Esophagus squamous epithelium (tissue), 5 donors: ENCODE measurements at places on chromosomes 2 and 18.

DNA sequence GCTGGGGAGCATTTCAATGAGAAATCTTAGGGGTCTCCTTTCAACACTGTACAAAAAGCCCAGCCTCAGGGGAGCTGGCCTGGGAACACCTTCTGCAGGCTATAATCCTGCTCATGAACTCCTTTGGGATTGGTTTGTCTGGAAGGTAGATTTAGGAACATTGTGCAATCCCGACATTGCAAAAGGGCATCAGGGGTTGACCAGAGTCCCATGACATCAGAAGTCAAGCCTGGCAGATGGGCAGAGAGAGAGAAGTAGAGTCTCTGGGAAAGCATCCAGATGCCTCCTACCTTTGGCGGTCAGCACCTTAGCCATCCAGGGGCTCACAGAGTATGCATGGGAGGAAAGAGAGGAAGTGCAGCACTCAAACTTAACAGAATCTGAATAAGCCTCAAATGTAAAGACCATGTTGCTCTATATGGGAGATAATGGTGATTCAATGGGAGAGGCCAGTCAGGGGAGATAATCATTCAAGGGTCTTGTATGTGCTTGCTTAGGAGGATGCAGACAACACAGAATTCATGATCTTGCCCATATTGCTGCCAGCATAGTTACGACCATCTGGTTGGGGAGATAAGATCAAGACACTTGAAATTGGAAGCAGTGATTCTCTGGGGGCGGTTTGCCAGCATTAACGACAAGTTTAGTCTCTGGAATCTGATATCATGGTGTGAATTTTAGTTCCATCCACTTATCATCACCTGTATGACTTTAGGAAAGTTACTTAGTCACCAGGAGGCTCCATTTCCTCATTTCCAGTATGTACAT lies 58.3 kb upstream of the UPP2 start:
- H3K27me3 ChIP-seq, result no peaks in the 10 kb centered on the region
- H3K4me3 ChIP-seq, result no peak overlapping the region
- no peaks in the 10 kb centered on the region for H3K36me3 ChIP-seq
- DNase-seq, result no peak
- peak overlapping the region; percentile 21 for H3K27ac ChIP-seq

DNA sequence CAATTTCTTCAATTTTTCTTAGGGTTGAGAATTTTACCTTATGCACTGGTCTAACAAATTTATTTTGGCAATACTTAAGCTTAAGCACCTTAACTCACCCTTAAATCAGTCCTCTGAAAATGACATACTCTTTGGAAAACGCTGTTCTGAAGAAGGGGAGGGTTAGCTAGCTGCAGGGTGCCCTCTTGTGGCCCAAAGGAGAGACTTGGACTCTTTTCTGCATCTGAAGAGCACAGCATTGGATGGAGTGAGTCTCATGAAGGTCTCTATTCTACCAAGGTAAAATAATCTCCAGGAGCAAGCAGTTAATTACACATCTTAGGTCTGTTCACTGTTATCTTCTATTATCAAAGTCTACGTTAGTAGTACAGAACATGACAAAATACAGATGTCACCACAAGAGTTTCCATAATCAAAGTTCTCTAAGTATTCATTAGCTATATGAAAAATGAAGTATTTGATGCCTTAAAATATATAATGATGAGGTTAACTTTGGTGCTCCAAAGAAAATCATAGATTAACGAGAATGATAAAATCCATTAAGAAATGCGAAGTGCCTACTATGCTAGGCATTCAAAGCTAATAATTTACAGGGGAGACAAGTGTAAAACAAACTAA lies 24.4 kb downstream of the PUM2 start:
- no peaks in the 10 kb centered on the region for H3K36me3 ChIP-seq
- peaks cover 16% of the 10 kb centered on the region for H3K4me1 ChIP-seq
- H3K27ac ChIP-seq, result no peak overlapping the region
- no peaks in the 10 kb centered on the region for H3K27me3 ChIP-seq

DNA sequence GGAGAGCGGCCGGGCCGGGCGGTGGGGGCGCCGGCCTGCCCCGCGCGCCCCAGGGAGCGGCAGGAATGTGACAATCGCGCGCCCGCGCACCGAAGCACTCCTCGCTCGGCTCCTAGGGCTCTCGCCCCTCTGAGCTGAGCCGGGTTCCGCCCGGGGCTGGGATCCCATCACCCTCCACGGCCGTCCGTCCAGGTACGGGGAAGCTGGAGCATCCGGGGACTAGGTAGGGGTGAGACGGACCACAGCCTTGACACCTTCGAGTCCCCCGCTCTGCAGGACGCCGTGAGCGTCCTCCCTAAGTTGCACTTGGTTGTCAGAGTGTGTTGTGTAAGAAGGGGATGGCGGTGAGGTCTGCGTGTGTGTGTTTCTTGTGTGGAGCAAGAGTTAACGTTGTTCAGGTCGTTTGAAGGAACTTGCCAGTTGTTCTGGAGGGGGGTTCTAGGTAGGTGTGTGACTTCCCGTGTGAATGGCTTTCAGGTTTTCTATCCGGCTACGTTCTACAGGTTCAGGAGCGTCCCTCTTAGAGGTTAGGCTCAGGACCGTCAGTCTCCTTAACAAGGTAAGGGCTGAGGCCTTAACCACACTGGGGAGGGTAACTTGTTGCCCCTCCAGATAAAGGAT lies 393 bp downstream of the IL1R1 start:
- peaks cover 24% of the 10 kb centered on the region for H3K36me3 ChIP-seq
- no peak for DNase-seq

DNA sequence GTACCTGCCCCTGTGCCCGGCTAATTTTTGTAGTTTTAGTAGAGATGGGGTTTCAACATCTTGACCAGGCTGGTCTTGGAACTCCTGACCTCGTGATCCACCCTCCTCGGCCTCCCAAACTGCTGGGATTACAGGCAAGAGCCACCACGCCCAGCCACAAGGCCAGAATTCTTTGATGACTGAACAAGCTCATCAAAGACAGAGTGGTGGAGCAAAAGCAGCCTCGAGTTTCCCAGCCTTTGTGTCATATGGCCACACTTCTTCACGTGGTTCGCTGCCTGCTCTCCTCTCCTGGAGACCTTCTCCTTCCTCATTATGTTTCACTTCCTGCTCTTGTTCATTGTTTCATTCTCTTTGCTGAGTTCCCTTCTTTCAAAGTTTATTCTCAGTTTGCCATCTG lies 9.9 kb upstream of the NPC1 start:
- H3K27ac ChIP-seq, result no peak overlapping the region
- H3K36me3 ChIP-seq, result no peaks in the 10 kb centered on the region
- no peaks in the 10 kb centered on the region for H3K27me3 ChIP-seq
- no peak overlapping the region for H3K4me3 ChIP-seq

DNA sequence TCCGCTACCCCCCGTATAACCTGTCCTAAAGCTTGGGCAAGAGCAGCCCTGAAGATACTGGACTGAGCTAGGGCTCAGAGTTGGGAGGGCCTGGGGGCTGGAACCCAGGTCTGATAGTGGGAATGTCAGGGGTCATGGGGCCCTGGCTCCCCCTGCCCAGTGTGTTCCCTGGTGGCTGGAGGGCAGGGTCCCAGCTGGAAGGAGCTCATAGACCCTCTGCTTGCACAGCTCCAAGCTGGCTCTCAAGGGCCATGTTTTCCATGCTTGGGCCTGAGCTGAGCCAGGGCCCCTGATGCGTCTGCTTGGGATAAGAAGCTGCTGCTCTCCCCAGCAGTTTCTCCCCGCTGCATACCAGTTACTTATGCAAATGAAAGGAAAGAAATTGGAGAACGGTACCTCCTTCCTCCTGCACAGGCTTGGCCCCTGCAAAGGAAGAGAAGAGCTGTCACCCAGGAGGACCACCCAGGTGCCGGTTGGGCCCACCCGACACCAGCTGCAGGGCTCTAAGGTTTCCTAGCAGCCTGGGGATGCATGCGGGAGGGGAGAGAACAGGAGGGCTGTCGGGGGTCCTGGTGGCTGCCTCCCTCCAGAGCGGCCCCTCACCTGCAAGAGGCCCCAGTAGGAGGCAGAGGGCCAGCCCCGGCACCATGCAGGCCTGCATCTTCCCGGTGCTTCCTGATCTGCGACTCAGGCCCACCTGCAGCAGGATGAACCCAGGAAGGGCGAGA lies 628 bp downstream of the OTOS start:
- H3K27ac ChIP-seq, result no peak overlapping the region
- no peak overlapping the region for H3K4me3 ChIP-seq
- peaks cover 24% of the 10 kb centered on the region for H3K4me1 ChIP-seq
- DNase-seq, result no peak
- H3K27me3 ChIP-seq, result peaks cover 26% of the 10 kb centered on the region
- no peaks in the 10 kb centered on the region for H3K36me3 ChIP-seq

DNA sequence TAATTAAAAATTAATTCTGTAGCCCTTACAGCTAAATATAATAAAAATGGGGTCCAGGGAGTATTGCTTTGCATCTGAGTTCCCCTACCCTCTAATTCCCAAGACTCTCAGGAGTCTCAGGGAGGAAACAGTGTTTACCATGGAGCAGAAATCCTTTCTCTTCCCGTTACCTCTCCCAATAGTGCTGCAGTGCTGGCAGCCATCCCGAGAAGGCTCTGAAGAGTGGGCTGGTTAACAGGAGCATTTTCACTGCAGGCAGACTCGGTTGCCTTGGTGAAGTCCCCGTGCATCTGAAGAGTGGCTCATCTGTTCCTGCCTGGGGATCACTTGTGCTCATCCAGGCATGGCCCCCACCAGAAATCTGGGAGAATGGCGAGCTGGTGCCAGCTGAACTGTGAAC lies 41.8 kb upstream of the TMEM178A start:
- H3K36me3 ChIP-seq, result no peaks in the 10 kb centered on the region
- H3K27me3 ChIP-seq, result no peaks in the 10 kb centered on the region
- DNase-seq, result no peak
- no peak overlapping the region for H3K4me3 ChIP-seq
